ENCODE measurements at places on chromosomes 7 and 10.

- DNase-seq: no peak
Observed at GRCh38 chr10:122561792-122562191, 1.2 kb downstream of the DMBT1 start.

GRCh38 chr10:121553511-121554264, 44.6 kb downstream of the FGFR2 start:
- DNase-seq: peak; percentile 80

DNA sequence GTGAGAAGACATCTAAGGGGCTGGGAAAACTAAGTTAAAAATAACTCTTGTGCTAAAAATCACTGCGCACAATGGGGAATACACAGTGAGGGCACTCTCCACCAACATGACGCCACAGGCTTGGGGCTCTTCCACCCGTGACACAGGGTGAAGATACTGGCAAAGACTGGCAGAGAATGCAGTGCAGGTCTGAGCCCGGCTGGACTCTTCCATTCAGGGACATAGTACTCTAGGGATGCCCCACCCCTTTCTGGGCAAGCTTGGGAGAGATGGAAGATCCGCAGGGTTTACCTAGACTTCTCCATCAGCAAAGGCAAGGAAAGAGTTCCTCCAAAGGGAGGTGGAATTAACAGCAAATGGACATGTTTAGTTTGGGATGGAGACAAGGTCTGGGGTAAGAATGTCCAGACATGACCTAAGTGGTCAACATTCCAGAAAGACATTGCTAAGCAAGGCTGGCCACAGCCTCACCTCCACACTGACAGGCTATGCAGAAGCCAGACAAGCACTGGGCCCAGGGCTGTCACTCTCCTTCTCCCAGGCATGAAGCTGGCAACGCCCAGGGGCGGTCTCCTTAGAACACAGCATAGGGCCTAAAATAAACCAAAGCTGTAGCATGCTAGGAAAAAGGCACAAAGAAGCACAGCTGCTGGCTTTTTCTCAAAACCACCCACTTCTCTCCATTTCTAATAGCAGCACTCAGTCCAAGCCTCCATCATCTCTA, 28.1 kb downstream of the XPNPEP1 start:
- DNase-seq: no peak

DNA sequence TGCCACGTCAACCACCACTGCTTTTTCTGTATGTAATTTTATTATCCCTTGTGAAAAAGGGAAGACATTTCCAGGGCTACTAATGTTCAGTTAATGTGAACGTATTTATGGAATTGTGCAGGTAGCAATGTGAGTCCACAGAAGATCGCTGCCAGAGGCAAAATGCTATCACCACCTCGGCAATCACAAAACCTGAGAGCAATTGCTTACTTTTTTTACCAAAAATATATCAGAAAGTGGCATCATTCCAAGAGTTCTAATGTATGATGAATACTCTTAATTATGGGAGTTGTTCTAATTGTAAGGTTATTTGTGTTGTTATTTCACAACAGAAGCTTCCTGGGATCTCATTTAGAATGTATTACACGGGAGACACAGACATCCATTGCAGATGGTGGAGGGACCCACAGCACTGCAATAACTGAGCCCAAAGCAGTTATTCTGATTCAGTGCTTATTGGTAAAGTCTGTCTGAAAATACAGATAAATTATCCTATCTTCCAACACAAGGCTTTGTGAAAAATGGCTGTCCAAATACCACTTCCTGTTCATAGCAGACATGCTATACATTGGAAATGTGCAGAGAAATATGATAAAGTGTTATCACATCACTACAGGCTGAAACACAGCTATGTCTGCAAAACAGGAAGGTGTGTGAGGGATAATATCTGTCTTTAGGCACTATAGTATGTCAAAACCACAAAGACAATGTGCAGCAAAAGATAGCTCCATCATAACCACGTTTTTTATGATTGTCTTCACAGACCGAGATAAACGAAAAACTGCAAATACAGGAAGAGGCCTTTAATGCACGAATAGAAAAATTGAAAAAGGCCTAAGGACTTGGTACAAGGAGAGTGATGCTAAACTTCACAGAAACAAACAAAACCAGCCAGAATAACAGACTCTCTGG, 102.7 kb downstream of the CABCOCO1 start:
- no peak for DNase-seq

GRCh38 chr10:71659111-71659634, 60.4 kb downstream of the C10orf105 start:
- peak; percentile 64 for DNase-seq

- DNase-seq: no peak
Observed at GRCh38 chr10:44706745-44707144, 204.4 kb upstream of the TMEM72 start.

DNA sequence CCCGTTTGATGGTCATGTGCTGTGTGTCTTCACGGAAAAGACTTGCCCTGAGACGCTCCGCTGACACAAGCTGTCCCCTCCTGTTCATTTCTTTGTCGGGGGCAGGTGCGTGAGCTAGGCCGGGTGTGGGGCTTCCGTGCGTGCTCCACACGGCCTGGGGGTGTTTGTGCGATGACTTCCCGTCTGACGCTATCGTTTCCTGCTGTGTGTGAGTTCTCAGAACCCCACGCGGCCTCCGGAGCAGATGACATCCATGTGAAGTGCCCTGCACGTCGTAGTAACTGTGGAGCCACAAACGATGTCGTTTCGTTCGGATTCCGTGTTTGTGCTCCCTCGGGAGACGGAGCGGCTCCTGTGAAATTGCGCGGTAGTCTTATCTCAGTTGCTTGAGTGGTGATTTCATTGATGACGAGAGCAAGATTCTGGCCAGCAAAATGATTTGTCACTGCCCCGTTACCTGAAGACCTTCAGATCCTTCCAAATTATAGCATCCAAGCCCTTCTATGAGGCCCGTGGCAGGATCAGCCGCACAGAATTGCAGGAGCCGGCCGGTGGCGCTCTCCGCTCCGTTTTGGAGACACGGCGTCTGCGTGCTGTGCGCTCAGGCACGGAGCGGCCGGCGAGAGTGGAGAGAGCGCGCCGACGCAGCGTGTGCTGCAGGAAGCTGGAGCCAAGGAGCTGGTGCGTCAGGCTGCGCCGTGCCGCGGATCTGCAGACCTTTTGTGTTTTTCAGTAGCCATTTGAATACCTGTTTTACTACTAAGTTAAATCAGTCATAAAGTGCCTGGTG, 94.9 kb downstream of the NKX6-2 start:
- no peak for DNase-seq

- DNase-seq: no peak
Observed at GRCh38 chr10:11783558-11783865, 39.6 kb upstream of the PROSER2 start.

DNA sequence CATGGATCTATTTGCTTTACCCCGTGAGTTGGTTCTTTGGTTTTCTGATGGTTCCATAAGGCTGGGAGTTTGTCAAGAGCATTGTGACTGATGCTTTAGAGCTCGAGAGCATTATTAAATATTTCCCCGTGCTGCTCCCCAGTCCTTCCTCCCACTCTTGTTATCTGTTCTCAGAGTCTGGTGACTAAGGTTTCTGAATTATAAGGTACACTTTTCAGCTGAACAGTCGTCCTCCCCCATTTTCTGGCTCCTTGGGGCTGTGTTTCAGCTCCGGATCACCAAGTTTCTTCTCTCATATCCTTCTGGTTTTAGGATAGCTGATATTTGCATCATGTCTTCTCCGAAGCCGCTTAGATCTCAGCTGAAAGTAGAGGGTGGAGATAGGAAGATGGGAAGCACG, 57.8 kb upstream of the CACNB2 start:
- DNase-seq: no peak
